ENCODE measurements at places on chromosomes 4 and X.

DNA sequence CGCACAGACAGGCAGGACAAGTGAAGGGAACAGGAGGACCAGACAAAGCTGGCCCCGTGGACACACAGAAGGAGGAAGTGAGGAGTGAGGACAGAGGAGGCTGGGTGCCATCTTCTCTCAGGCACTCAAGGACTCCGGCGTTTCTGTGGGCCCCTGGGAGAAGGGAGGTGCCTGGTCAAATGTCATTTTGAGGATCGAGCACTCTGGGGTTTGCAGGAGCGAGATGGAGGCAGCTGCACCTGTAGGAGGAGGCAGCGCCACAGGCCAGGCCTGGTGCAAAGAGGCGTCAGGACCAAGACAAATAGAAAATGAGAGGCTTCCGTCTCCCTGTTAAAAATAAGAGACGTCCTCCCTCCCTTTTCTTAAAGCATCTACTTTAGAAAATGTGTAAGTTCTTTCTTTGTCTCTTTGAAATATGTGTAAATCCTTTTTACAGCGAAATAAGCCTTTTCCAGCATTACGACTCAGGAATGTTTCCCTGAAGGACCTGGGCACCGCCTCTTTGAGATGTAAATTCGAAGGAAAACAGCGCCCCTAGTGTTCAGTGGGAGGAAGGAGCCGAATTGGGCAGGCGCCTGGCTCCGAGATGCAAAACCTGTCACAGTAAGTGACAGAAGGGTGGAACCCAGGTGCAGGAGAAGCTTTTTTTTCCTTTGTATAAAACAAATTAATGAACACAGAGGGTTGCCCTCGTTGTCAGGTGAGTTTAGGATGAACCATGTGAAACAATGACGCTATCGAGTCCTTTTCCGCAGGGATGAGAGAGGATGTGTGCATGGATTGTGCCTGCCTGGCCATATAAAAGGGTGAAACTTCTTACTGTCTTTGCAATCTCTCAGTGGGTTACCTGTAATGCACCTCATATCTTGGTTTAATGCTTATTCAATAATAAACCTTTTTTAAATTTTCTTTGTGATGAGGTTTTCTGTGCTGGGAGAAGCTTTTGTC, 1.4 kb upstream of the C4orf50 start:
- H3K4me1 ChIP-seq = no peaks in the 10 kb centered on the region
- H3K4me3 ChIP-seq = no peak overlapping the region
- H3K36me3 ChIP-seq = no peaks in the 10 kb centered on the region
- peaks cover 20% of the 10 kb centered on the region for H3K27me3 ChIP-seq
- no peak for DNase-seq
- no peak overlapping the region for H3K27ac ChIP-seq

GRCh38 chr4:86014599-86014998, 345.3 kb downstream of the MAPK10 start:
- no peaks in the 10 kb centered on the region for H3K27me3 ChIP-seq
- H3K4me1 ChIP-seq = no peaks in the 10 kb centered on the region
- H3K27ac ChIP-seq = no peak overlapping the region
- no peak overlapping the region for H3K4me3 ChIP-seq

DNA sequence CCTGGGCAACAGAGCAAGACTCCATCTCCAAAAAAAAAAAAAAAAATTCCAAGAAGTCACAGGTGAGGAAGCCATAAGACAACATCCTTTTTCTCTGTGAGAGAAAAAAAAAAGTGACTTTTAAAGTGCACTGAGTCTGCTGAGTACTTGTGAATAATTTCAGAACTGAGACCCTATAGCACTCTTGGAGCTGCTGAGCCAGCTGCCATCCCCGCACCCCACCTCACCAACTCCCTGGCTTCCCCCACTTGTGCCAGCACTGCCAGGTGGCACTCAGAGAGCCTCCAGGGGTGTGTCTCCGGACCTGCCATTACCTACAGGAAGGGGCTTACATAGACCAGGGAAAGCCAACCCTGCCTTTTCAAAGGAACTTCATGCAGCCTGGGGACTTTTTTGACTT, 39.2 kb upstream of the HS3ST1 start:
- no peaks in the 10 kb centered on the region for H3K27me3 ChIP-seq
- DNase-seq = no peak
- no peak overlapping the region for H3K27ac ChIP-seq
- H3K4me1 ChIP-seq = peaks cover 35% of the 10 kb centered on the region

DNA sequence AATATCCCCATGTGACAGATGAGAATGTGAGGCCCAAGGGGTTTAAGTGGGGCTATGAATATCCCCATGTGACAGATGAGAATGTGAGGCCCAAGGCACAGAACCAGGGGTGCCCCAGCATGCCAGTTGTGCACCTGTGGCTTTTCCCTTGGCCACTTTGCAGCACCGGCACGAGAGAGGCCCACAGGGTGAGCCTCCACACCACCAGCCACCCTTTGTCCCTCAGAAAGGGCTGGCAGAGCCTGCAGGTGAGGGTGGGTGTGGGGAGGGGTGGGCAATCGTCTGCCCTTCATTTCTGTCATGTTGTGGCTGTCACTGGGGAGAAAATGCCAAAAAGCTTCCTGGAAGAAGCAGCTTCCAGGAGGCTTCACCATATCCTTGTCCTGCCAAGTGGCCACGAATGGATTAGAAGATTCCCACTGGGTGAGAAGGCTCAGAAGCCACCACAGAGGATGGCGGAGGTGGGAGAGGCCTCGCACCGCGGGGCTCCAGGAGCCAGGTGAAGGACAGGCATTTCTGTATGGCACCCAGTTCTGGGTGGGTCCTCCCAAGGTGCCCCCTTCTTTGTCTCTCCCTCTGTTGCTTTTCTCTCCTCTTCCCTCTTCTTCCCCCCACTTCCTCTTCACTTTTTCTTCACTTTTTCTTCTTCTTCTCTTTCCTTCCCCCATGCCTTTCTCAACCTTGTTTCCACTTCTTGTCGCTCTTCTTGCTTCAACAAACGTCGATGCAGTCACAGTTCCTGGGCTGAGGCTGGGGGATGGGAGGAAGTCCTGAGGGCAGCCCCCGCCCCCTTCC, 469 bp upstream of the GPR78 start:
- H3K36me3 ChIP-seq = no peaks in the 10 kb centered on the region
- no peak for DNase-seq
- no peak overlapping the region for H3K27ac ChIP-seq

DNA sequence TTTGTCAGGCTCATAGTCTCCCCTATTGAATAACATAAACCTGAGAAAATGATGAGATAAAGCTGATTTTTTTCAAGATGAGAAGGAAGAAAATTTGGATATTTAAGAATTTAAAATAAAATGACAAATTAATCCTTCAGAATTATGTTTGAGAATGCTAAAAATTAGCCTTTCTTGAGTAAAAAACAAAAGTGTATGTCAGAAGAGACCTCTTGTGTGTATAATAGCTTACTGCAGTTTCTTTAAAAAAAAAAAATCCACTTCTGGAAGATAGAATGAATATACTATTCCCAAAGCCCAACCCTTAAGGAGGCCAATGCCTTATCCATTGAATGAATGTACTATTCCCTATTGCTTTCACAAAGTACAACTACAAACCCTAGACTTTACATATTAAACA, 281.8 kb downstream of the RAPGEF2 start:
- H3K36me3 ChIP-seq = no peaks in the 10 kb centered on the region
- H3K4me1 ChIP-seq = no peaks in the 10 kb centered on the region

DNA sequence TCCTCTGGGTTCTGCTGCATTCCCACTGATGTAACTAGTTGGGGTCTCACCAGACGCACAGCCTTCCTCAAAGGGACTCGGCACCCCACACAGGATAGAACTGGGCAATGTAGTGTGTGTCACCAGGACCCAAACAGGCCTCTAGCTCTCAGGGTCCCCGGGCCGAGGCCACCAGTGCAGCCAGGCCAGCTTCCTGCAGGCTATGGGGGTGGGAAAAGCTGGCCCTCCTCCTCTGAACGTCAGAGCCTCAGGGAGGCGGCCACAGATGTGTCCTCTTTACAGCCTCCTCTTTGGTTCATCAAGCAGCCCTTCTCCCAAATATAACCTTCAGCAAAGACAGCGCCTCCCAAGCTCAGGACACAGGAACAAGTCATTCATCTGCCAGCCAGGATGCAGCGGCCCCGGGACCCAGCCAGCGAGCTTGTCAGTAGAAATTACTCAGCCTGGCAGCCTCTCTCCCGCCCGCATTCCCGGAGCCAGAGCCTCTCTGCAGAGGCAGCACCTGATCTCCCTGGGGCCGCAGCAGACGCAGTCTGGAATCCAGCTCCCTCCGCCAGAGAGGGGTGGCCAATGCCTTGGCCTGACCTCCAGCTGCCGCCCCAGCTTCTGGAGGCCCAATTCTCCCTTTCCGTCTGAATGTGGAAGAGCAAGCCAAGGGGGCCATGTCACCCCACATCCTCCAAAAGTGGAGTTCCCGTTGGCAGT, 288.5 kb downstream of the FBXW7 start:
- H3K27me3 ChIP-seq = no peaks in the 10 kb centered on the region
- H3K4me1 ChIP-seq = peaks cover 30% of the 10 kb centered on the region
- no peaks in the 10 kb centered on the region for H3K36me3 ChIP-seq

DNA sequence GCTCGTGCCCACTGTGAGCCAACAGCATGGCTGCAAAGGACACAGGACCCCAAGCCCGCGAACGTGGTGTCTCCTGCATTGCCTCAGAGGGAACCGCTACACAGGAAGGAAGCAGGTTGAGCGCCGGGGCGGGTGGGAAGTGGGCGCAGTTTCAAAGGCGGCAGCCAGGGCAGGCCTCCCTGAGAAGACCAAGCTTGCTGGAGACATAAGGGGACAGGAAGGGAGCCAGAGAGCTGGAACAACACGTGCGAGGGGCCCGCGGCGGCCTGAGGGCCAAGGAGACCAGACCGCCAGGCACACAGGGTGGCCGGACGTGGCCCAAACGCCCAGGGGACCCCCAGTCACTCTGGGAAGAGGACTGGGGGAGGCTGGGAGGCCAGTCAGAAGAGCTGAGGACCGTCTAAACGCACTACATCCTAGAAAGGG, 32.0 kb downstream of the CTBP1 start:
- peak overlapping the region; percentile 91 for H3K27ac ChIP-seq
- peaks cover 44% of the 10 kb centered on the region for H3K4me1 ChIP-seq
- no peaks in the 10 kb centered on the region for H3K27me3 ChIP-seq
- peak overlapping the region; percentile 65 for H3K4me3 ChIP-seq

- peak overlapping the region; percentile 96 for H3K27ac ChIP-seq
- peaks cover 45% of the 10 kb centered on the region for H3K36me3 ChIP-seq
- H3K27me3 ChIP-seq = no peaks in the 10 kb centered on the region
Observed at GRCh38 chr4:108036213-108036612, 46.5 kb downstream of the HADH start.

- H3K27ac ChIP-seq = no peak overlapping the region
- H3K36me3 ChIP-seq = no peaks in the 10 kb centered on the region
- H3K4me3 ChIP-seq = no peak overlapping the region
- DNase-seq = no peak
- H3K4me1 ChIP-seq = no peaks in the 10 kb centered on the region
Observed at GRCh38 chr4:44342800-44343199, 105.8 kb downstream of the KCTD8 start.

DNA sequence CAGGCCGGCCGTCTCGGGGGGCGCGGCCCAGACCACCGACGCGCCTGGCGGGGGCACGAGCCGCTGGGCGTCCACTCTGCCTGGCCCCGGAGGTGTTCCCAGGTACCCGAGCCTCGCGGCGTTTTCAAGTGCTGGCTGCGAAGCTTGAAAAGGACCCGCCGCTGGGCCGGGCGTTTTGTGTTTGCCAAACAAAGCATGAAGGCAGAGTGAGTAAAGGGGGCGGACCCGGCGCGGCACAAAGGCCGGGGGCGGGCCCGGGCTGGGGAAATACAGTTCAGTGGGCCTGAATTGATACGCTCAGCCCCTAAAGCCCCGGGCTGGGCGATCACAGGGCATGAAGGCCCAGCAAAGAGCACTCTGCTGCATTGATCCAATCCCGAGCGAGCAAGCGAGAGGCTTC, 65.4 kb downstream of the SOX3 start:
- H3K4me3 ChIP-seq = no peak overlapping the region
- no peak overlapping the region for H3K27ac ChIP-seq
- DNase-seq = no peak
- H3K36me3 ChIP-seq = no peaks in the 10 kb centered on the region
- H3K4me1 ChIP-seq = no peaks in the 10 kb centered on the region
- H3K27me3 ChIP-seq = peaks cover 54% of the 10 kb centered on the region
